ENCODE measurements at places on chromosomes 2 and 18.

GRCh38 chr2:232567721-232568120 lies 17.2 kb downstream of the EIF4E2 start:
- no peaks in the 10 kb centered on the region for H3K27me3 ChIP-seq
- H3K27ac ChIP-seq, result no peak overlapping the region

- no peaks in the 10 kb centered on the region for H3K27me3 ChIP-seq
- H3K4me3 ChIP-seq, result no peak overlapping the region
- no peaks in the 10 kb centered on the region for H3K4me1 ChIP-seq
Measured at GRCh38 chr2:31384351-31384750, 30.2 kb downstream of the XDH start.

- H3K27me3 ChIP-seq, result no peaks in the 10 kb centered on the region
- DNase-seq, result no peak
- H3K27ac ChIP-seq, result peak overlapping the region; percentile 78
- no peaks in the 10 kb centered on the region for H3K36me3 ChIP-seq
Measured at GRCh38 chr18:58828399-58829121, 36.1 kb upstream of the ZNF532 start.

- DNase-seq, result no peak
- H3K27me3 ChIP-seq, result no peaks in the 10 kb centered on the region
- H3K4me1 ChIP-seq, result no peaks in the 10 kb centered on the region
- no peak overlapping the region for H3K4me3 ChIP-seq
Measured at GRCh38 chr18:36099311-36099710, 29.8 kb downstream of the SLC39A6 start.

- H3K27me3 ChIP-seq, result no peaks in the 10 kb centered on the region
- no peak overlapping the region for H3K27ac ChIP-seq
- no peak for DNase-seq
- H3K36me3 ChIP-seq, result no peaks in the 10 kb centered on the region
- H3K4me1 ChIP-seq, result peaks cover 3% of the 10 kb centered on the region
- H3K4me3 ChIP-seq, result no peak overlapping the region
Measured at GRCh38 chr2:182077023-182077422, 91.4 kb downstream of the PPP1R1C start.

DNA sequence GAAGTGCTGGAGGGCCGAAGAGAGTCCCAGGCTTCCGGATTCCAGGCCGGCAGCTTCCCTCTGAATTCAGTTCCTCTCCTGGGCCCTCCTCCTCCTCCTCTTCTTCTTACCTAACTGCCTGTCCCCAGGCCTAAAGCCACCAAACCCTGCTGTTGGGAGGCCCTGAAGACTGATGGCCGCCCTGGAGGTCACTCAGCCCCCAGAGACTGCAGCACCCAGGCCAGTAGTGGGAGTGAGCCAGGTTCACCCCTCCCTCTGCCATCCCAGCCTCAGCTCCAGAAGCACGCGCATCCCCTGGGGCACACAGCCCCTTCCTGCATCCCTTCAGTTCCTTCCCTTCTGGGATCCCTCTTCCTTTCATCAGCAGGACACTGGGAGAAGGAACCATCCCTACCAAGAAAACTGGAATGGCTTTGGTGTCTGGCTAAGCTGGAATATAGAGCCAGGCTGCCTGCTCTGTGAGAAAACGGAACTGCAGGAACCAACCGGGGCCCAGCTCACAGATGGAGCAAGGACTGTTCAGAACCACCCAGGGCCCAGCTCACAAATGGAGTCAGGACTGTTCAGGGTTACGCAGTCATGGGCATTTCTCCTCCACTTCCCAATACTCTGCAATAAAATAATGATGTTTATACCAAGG lies 127.4 kb downstream of the NDUFA10 start:
- no peaks in the 10 kb centered on the region for H3K27me3 ChIP-seq
- DNase-seq, result no peak
- no peaks in the 10 kb centered on the region for H3K36me3 ChIP-seq
- no peak overlapping the region for H3K27ac ChIP-seq
- H3K4me1 ChIP-seq, result no peaks in the 10 kb centered on the region

- no peak overlapping the region for H3K27ac ChIP-seq
- DNase-seq, result no peak
- no peaks in the 10 kb centered on the region for H3K4me1 ChIP-seq
- H3K36me3 ChIP-seq, result no peaks in the 10 kb centered on the region
- no peaks in the 10 kb centered on the region for H3K27me3 ChIP-seq
- no peak overlapping the region for H3K4me3 ChIP-seq
Measured at GRCh38 chr2:199704358-199705238, 146.4 kb downstream of the FTCDNL1 start.

GRCh38 chr18:6145645-6146306 lies 250.5 kb upstream of the TMEM200C start:
- no peak overlapping the region for H3K4me3 ChIP-seq
- no peaks in the 10 kb centered on the region for H3K4me1 ChIP-seq
- no peak overlapping the region for H3K27ac ChIP-seq
- H3K36me3 ChIP-seq, result no peaks in the 10 kb centered on the region
